ENCODE measurements at places on chromosomes 1 and 21.

- DNase-seq: peak; percentile 26
Observed at GRCh38 chr1:86913399-86913895, 479 bp downstream of the SELENOF start.

DNA sequence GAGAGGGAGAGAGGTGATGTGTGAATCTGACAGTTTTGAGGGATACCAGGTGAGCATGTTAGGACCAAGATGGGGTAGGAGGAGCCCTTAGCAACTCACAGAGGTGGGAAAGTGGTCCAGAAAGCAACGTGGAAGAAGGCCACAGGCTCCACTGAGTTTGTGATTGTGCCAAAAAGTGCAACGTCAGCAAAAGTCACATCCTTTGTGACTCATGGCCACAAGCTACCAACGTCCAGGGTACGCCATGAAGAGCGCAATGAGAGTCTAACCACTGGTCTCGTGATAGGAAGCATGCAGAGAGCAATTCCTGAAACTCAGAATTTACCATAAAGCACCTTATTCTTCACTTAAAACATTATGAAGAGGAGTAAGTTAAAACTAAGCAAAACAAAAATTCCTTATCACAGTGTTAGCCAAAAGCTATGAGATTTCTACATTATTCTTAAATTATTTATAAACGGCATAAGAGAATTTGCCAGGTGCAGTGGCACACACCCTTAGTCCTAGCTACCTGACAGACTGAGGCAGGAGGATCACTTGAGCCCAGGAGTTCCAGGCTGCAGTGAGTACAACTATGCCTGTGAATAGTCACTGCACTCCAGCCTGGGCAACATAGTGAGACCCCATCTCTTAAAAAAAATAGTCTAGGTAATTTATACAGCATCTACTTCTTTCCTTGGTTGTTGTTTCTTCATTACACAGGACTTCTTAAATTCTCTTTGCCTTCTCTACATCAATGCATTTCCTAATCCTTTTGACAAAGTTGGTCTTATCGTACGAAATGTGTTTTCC is 55.2 kb downstream of the COLGALT2 start:
- DNase-seq: no peak

- DNase-seq: no peak
Observed at GRCh38 chr1:32702599-32703478, at the start of gene SYNC. Gene SYNC, minus strand, starts transcription at chr1:32702770. Its CDS starts 110 bp downstream, at chr1:32702660.

GRCh38 chr1:183774938-183775337 is 30.0 kb upstream of the RGL1 start:
- DNase-seq: no peak

GRCh38 chr1:20322825-20323612 is 32.3 kb downstream of the VWA5B1 start:
- peak; percentile 22 for DNase-seq

- no peak for DNase-seq
Observed at GRCh38 chr1:184049836-184050468, 1.6 kb upstream of the TSEN15 start.

GRCh38 chr1:210081494-210081893 is 143.5 kb downstream of the SYT14 start:
- DNase-seq: no peak

Measured in effector CD4-positive, alpha-beta T cell (primary cell).